ENCODE measurements at places on chromosomes 2 and 18. TPM values are rescaled to one million over a fixed set of nuclear protein-coding genes. Genes with fewer than 3 reads are reported as not detected.

SNORC gene
- 2.5 TPM for total RNA-seq

COLEC12 gene
- 1.8 TPM for total RNA-seq

SCN3A gene
- under 0.01 TPM for total RNA-seq

DSG2 gene
- 155 TPM for total RNA-seq

PXDN gene
- 314 TPM for total RNA-seq

REG3A gene
- not detected for total RNA-seq

MLPH gene
- 27.3 TPM for total RNA-seq

SOWAHC gene
- total RNA-seq: 13.5 TPM

ERFE gene
- total RNA-seq: 113 TPM

CFC1 gene
- total RNA-seq: not detected

NOL4 gene
- total RNA-seq: 0.42 TPM

FLACC1 gene
- total RNA-seq: 0.14 TPM

SPHKAP gene
- 0.17 TPM for total RNA-seq

All from kidney epithelial cell (primary cell).